ENCODE measurements at places on chromosomes 2 and 18.

DNA sequence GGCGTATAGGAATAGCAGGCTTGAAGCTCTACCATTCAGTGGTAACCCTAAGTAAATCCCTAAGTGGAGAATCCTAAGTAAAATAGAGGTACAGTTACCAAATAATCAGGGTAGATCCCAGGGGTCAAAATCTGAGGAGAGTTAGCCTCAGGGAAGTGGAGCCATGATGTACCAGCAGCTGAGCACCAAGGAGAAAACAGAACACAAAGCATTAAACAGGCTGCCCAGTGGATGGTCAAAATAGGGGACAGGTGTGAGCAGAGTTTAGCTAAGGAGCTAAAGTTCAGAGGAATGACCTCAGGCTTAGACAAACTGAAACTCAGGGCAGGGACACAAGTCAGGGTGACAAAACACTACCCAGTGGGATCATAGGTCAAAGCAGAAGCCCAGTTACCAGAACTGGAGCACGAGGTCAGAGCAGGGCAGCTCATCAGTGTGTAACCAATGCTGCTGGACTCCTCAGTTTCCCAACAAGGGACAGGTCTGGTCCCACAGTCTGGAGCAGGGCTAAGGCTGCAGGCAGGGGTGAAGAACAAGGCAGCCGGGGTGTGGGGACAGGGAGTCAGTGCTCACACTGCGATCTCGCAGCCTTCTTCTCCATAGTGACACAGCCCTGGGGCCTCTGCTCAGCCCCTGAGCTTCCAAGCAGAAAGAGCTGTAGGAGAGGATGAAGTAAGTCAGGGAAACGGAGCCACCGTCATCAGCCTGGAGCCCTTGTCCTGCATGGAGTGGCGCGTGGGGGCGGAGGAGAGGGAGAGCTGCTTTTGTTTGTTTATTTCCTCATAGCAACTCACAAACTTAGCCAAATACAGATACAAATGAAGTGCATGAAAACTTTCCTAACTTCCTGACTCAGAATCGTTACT, 264.0 kb downstream of the MREG start:
- DNase-seq, result peak; percentile 94

DNA sequence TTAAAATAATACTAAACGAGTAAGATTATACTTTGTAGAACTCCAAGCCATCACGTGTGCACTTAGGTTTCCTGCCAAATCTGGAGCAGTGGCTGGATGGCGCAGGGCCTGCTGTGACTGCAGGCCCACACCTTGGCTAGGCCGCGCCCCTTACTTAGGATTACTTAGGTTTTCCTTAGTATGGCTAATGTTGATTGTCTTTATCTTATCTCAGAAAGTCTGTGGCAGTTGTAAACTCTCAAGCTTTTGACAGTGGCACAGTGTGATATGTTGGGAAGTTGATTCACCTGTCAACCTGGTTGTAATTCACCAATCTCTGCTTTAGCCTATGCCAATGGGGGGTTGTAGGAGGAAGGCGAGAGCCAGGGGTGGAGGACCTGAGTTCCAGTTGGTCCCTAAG, 208.4 kb downstream of the ZNF407 start:
- DNase-seq, result no peak

DNA sequence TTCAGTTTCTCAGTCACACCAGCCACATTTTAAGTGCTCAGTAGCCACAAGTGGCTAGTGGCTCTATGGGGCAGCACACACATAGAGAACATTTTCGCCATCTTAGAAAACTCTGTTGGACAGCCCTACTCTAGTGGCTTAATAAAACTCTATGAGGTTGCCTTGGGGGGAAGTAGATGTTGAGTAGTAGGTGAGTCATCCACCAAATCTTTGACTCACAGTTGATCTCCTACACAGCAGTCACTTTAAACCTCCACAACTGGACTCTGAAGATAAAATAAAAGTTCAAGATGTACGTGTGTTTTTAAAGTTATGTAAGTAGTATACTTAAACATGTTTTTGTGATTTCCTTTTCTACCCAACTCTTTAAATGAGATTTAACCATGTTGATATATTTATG, 379.0 kb downstream of the SETBP1 start:
- peak; percentile 92 for DNase-seq

GRCh38 chr2:190908532-190908931, 27.9 kb downstream of the GLS start:
- no peak for DNase-seq

- DNase-seq, result no peak
Measured at GRCh38 chr2:204272089-204272488, 273.2 kb upstream of the PARD3B start.

GRCh38 chr18:58700209-58700608, 28.9 kb downstream of the MALT1 start:
- no peak for DNase-seq

DNA sequence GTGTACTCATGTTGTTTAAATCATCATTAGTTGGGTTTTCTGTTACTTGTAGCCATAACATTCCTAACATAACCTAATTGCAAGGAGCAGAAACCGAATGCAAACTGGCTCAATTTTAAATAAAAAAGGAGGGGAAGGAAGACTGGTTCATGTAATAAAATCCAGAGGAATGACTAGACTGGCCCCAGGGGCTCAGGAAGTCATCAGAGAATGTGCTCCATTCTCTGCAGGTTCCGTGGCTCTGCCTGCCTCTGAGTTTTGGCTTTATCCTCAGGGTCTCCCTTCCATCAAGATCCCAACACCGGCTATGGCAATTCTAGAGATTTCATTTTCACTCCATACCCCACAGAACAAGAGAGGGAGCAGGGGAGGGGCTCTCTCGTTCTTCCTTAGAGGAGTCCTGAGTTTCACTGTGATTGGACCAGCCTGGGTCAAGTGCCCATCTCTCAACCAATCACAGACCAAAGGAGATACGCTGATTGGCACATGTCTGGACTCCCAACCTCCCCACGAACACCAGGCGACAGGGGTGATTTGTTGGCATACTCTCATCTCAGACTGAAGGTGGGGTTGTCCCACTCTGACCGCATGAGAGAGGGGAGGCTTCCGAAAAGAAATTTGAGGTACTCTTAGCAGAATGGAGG, 64.8 kb downstream of the NPPC start:
- DNase-seq, result no peak

- no peak for DNase-seq
Measured at GRCh38 chr18:49371073-49371472, 89.4 kb downstream of the DYM start.

DNA sequence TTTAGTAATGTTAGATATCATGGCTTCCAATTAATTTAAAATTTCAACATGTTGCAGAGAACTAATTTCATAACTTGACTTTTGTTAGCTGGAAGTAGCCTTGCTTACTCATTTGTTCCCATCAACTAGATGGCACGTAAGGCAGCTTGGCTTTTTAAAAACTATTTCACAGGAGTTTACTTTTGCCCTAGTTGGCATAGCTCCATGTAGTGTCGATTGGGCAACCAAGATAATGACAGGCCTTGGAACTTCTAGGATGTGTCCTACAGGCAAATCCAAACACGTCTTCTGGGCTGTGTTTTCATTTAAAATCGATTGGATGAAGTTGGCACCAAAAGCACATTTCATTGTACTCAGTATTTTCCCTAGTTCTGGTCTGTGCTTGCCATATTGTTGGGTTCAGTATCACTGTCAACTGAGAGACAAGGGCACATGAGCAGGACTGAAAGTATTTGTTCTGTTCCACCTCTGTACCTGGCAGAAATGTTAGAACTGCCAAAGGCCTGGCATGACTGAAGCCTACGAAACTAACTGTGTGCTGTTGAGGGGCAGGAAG, 29.4 kb downstream of the HADHB start:
- DNase-seq, result peak; percentile 97

- DNase-seq, result no peak
Measured at GRCh38 chr18:77061946-77062517, 70.6 kb downstream of the MBP start.

DNA sequence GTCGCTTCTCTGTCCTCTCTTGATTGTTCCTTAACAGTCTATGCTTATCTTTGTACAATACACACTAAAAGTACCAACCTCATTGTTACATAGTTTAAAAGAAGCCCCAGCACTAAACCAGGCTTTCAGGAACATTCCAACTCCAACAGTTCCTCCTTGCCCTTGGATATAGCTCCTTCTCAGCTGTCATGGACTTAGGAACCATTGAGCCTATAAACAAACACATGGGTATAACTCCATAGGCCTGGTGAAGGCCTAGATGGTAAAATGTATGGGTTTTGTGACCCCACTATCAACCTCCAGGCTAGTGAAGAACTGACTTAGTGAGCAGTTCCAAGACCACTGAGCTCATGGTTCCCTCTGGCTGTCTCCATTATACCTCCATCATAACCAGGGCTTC, 74.8 kb upstream of the SLC39A10 start:
- DNase-seq, result no peak

DNA sequence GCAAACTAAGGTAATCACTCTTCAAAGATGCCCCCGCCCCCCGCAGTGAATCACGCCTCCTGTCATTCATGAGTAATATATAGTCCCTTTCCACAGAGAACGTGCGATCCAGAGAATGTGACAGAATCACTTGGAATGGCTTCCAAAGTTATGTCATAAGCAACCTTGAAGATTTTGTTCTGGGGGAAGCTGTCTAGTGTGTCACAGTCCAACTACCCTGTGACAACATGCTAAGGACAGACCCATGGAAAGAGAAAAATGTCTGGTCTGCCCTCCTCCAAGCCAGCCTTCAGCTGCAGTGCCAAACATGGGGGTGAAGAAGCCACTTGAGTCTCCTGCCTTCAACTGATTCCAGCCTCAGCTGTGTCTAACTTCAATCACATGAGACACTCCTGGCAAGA, 259.1 kb downstream of the SS18 start:
- peak; percentile 21 for DNase-seq

DNA sequence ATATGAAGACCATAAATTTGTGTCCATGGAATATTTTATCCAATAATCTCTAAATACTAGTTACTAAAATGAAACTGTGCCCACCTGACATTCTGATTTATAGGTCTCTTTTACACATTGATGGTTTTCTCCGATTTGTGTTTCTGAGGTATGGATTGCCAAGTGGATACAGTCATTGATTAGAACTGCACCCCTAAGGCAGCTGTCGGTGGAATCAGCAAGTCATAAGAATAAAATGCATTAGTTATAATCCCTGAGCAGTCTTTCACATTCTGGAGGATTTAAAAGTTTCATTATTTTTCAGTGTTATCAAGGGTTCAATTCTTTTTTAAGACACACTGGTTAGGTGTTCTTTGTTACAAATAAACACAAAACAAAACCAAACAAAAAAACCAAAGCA, 6.0 kb downstream of the CAVIN2 start:
- DNase-seq, result no peak

DNA sequence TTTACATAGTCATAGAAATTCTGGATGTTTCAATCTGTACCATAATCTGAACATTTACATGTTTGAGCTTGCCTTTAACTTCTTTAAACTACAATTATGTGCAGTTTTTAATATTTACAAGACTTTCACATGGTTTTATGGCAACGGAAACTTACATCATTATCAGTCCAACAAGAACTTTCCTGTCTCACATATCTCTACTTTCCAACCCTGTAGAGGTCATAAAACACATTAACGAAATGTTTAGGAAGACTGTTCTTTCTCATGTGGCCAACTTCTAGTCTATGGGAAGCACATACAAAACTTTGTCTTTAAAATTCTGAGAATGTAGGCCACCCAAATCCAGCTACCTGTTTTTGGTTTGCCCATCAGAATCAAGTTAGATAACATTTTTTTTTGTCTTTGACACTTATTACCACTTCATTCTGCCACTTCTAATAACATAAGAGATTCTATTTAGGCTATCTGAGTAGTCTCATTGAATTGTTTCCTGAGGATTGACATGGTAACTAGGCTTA, 693.2 kb downstream of the KCNJ3 start:
- no peak for DNase-seq

DNA sequence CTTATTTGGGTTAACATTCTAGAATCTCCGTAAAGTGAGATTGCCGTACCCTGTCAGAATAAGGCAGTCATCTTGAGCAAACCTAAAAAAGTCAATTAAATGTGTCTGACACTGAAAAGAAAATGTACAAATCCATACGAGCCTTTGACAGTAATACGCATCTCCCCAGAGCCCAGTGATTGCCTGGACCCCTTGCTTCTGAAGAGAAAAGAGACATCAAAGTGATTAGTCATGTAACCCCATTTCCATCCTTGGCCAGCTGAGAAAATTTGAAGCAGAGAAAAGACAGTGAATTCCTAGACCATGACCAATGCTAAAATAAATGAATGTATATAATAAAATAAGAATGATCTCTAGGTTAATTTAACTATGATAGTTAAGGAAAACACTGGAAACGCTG, 1499.4 kb downstream of the SUCLG1 start:
- DNase-seq, result no peak

DNA sequence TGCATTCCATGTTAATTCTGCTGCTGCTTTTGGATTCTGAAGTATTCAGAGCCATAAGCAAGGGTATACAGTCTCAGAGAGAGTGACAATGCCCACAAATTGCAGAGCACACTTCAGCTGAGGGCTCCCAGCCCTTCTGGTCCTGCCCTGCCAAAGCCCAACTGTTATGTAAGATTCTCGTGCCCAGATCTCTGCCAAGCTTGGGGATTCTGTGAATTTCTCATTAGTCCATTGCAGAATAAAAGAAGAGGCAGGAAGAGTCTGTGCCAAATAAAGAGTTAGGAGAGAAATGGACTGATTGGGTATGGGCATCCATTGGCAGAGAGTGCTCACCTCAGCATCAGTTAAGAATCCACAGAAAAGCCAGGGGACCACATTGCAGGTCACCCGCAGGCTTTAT, 112.0 kb upstream of the PNPT1 start:
- DNase-seq, result no peak

GRCh38 chr2:220029013-220029412, 401.6 kb downstream of the SLC4A3 start:
- DNase-seq, result no peak

DNA sequence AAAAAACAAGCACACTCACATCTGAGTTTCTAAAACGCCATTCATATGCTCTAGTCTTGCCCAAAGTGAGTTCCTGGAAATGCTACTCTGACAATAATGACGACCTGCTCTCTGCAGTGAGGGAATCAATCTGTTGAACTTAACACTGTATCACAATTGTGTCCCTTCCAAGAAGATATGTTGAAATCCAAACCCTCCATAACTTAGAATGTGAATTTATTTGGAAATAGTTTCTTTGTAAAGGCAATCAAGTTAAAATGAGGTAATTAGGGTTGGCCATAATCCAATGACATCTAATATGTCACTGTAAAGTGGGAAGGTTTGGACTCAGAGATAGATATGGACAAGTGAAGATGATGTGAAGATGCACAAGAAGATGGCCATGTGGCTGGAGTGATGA, 264.5 kb downstream of the CD226 start:
- DNase-seq, result no peak

DNA sequence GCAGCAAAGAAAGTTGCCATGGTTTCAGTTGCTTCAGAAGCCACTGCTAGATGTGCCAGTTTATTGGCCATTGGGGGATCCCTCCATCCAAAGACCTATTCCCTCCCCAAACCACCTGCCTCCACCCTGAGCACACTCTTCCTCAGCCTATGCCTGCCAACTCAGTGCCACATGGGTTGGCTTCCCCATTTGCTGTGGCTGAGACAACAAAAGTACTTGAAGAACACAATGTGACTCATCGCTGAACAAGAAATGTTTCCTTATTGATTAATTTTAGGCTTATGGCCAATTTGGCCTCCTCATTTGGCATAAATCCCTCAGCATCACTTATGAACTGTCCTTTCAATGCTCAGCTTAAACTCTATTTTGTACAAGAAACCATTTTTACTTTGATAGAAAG, 215.9 kb downstream of the TMEM247 start:
- DNase-seq, result peak; percentile 72
